COR-L47 (cell line): ENCODE measurements at places on chromosomes 6 and 20.

DNA sequence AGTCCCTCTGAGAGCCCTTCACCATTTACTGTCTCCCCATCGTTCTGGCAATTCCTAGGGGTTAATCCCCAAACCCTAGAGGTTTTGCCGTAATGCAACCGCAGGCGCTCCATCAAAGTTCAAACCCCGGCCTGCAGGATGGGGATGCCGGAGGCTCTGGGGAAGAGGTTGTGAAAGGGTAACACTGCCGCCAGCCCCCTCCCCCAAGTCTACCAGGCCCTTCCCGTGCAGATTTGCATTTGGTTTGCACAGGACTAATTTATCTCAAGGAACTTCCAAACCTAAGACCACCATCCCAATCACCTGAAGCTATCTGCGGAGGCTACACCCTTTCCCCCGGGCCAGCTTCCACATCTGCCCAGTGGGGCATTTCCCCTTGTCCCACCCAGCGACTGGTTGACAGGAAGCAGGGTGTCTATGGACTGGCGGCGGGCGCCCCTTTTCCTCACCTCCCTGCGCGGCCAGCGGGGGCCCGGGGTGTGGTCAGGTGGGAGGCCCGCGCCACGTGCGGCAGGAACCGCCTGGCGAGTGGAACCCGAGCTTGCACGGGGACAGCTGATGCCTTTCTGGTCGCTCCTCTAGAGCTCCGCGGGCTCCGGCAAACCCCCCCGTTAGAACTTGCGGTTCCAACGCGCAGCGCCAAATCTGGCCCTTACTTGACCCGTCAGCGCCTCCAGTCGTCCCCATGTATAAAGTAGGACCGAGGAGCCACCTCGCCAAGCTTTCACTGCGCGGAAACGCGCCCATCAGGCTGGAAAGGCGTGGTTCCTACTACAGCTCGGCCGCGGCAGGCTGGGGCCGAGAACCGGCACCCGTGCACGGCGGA lies 9.4 kb upstream of the SLC4A11 start:
- DNase-seq: no peak

- DNase-seq: peak; percentile 21
Observed at GRCh38 chr6:39426073-39426456, 103.6 kb upstream of the KCNK16 start.

DNA sequence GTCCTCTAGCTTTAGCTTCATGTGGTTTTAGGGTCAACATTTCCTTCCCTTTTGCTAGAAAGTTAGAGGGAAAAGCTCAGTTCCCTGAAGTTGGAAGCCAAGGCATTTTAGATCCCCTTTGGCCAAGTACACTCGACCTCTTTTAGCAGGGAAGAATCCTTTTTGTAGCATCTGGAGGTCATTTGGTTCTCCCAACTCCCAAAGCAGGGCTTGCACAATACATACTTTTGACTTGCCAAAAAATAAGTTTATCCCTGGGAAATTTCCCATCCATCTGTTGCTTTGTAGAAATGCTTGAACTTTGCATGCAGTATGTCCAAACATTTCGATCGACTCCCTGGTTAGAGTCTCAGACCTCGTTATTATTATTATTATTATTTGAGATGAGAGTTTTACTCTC lies 4.6 kb upstream of the EDEM2 start:
- DNase-seq: no peak

GRCh38 chr20:59063358-59064213 lies 21.0 kb upstream of the PRELID3B start:
- DNase-seq: no peak

GRCh38 chr6:66568271-66568670 lies 861.2 kb upstream of the EYS start:
- DNase-seq: no peak

DNA sequence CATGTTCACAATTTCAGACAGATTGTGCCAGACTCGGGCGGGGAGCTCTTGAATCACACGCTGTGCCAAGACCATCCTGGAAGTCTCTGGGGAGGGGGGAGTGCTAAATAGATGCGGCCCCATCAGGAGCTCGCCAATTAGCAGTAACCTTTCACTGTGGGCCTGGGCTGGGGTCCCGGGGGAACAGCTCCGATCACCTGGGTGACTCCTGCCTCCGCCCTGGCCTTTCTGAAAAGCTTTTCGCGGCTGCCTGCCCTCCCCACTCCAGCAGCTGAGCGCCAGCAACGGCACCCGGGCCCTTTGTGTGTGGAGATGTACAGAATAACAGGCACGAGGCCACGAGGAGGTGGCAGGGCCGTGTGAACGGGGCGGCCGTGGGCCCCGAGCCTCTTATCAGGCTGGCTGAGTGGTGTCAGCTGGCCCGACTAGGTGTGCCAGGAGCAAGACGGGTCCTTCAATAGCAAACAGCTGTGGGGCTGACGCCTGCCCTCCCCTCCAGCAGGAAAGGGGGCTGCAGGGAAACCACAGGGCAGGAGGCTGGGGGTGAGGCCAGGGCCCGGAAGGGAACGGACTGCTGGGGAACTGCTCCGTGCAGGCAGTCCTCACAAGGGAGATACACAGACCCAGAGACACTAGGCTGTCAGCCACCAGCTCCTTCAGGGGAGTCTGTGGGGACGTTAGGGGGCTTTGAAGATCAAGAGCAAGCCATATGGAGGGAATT lies 56.8 kb downstream of the NOL4L start:
- peak; percentile 28 for DNase-seq

DNA sequence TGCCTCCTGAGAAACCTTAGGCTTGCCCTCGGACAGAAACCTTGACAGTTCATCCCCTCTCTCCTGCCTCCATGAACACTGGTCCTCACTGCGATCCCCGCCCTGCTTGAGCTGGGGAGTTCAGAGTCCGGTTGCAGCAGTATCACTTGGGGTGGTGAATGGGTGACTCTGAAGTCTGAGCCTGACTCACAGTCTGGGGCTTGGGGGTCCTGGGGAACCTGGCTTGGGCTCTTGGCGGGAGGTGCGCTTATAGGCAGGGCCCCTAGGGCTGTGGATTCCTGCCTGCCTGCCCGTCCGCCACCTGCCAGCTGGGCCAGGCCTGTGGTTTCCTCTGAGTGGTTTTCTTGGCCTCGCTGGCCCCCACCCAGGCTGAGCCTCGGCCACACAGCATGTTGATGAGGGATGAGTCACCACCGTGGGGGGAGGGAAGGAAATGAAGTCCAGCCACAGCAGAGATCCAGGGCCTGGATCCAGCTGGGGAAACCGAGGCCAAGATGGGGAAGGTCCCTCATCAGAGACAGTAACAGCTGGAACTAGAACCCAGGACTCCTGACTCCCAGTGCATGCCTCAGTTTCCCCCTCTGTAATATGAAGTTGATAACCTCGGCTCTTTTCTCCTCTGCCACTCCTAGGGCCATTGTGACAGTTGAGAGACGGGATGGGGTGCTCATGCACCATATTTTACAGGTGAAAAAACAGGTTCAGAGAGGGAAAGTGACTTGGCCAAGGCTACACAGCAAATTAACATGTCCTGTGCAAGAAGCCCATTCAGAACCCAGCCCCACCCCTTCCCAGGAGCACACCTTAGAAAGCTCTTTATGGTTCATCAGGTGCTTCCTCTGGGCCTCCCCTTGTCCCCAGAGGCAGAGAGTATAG lies 9.2 kb downstream of the FOXS1 start:
- DNase-seq: no peak

DNA sequence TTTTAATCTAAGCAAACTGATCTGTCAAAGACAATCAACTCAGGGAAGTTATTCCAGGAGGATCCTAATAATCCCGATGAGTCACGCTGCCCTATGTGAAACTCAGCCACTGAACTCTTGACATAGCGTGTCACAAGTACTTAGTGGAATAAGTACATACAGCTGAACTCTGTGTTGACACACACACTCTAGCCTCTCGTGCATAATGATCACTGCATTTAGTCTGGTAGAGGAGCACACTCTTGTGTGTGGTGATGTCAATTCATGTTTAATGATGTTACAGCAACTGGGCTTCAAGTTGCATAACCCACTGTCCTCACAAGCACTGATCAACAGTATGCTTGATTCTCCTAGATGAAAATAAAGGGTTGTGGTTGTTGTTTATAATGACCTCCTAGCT lies 148.3 kb downstream of the HACE1 start:
- DNase-seq: no peak

DNA sequence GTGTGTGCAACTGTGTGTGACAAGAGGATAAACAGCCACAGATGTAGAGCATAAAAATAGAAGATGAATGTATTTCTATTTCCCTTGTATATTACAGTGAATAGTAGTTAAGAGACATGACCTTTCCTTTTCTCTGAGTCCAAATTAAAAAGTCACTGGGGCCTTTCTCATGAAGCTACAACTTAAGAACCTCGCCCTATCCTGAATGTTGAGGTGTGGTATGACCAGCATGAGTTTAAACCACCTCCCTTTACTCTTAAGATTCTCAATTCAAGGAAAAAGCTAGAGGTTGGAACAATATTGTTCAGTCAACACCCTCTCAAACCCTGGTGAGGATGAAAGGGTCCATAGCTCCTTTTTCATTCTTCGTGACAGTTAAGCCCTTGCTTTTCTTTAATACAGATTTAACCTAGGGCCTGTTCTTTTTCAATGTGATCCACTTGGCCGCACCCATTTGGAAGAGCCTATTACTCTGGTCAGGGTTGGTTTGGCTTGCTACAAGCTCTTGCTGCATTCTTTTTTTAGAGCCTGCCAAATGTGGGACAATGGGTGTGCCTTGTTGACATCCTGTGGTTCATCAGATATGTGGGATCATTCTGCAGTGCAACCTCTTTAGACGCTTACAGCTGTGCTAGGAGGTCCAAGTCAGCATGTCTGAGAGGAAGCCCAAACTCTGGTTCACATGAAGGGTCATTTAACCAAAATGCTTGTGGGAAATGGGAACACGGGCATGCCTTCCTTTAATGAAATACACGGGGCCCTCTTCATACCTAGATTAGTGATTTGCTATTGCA lies 290.0 kb downstream of the HAO1 start:
- no peak for DNase-seq

GRCh38 chr6:13159300-13159699 lies 169.0 kb downstream of the TBC1D7 start:
- DNase-seq: no peak

- DNase-seq: no peak
Observed at GRCh38 chr6:24460966-24461365, 28.4 kb downstream of the GPLD1 start.

- DNase-seq: no peak
Observed at GRCh38 chr20:34654207-34654744, 22.6 kb downstream of the PIGU start.

GRCh38 chr20:53425941-53426340 lies 167.7 kb downstream of the ZNF217 start:
- no peak for DNase-seq

GRCh38 chr6:29720863-29721262 lies 2.4 kb upstream of the HLA-F start:
- DNase-seq: no peak

GRCh38 chr20:13278812-13279570 lies 57.9 kb downstream of the ISM1 start:
- DNase-seq: no peak

- DNase-seq: no peak
Observed at GRCh38 chr6:66533921-66534404, 826.9 kb upstream of the EYS start.

- DNase-seq: no peak
Observed at GRCh38 chr6:134983823-134984222, 33.9 kb upstream of the ALDH8A1 start.

DNA sequence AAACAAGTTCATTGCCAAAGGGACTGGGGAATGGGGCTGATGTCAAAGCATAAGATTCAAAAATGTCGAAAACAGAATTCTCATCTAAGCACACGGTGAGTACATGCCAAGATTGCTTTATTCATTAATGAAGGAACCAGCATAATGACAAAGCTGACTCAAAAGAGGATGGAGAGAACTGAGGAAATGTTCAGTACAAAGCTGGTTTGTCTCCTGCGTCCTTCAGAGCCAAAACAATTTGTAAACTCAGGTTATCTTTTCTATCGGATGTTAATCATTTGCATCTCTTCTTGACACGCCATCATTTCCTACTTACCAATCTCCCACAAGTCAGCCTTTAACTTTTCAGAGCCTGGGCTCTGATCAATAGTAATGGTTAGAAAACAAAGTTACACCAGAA lies 195.6 kb upstream of the PMEPA1 start:
- DNase-seq: no peak

DNA sequence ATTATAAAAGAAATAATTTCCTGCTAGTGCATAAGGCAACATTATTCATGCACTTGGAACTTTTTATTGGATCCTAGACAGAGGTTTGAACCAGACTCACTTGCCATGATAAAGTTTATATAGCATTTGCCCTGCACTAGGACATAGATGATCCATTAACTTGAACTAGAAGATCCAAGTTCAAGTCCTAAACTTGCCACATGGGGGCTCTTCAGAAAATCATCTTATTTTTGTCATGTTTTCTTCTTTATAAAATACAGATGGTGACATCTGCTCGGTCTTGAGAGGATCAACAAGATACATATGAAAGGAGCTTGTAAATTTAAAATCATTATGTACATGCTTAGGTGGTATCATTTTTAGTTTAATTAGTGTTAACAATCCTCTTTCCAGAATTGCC lies 94.5 kb downstream of the SIM1 start:
- DNase-seq: no peak

GRCh38 chr20:53872561-53873229 lies 197.7 kb downstream of the BCAS1 start:
- DNase-seq: no peak

DNA sequence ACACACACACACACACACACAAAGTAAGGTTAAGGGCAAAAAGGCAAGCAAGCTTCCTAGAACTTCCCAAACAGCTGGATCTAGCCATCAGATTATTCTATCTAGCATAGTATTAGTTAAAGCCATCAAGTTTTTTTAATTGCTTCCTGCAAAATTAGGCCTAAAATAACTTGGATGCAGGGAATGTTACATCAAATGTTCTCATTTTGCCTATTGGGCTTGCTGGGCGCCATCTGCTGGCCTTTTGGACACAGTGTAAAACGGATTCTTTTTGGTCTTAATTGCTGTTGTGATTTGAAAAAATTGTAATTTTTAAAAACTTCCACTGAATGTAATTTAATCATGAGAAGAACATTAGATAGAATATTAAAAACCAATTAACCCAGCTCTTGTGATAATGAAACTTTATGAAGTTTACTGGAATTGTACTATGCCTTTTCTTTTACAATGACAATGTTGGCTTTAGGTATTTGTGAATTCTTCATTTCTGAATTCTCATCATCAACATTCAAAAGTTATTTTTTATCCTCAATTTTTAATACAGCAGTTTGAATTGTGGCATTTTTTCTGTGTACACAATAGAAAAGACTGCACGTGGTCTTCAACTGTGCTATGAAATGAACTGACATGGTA lies 6.8 kb downstream of the MKKS start:
- peak; percentile 42 for DNase-seq

DNA sequence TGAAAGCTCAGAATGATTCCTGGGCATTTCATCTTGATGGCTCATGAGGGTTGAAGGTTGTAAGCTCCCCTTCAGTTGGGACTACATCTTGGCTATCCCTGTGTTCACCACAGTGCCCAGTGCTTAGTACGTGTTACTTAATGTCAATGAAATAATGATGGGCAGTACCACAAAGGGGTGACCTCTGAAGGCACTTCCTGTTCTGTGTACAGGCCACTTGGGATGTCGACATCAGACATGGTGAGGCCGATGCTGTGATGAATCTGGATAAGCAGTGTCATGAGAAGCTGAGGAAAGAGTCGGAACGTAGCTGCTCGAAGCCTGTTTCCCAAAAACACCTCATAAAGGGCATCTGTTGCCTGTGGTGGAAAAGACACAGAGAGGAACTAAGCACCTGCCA lies 27.6 kb upstream of the RBL1 start:
- DNase-seq: no peak
